ENCODE measurements at places on chromosomes 7 and 10. TPM values are rescaled to one million over a fixed set of nuclear protein-coding genes. Genes with fewer than 3 reads are reported as not detected.

Gene ADAM8
- 206 TPM for total RNA-seq

Gene DNAH11
- total RNA-seq: 2.1 TPM

Gene STAM
- total RNA-seq: 39.9 TPM

Gene PDLIM1
- total RNA-seq: 22.8 TPM

Gene LIPF
- not detected for total RNA-seq

Gene TAS2R5
- total RNA-seq: 0.91 TPM

DNA sequence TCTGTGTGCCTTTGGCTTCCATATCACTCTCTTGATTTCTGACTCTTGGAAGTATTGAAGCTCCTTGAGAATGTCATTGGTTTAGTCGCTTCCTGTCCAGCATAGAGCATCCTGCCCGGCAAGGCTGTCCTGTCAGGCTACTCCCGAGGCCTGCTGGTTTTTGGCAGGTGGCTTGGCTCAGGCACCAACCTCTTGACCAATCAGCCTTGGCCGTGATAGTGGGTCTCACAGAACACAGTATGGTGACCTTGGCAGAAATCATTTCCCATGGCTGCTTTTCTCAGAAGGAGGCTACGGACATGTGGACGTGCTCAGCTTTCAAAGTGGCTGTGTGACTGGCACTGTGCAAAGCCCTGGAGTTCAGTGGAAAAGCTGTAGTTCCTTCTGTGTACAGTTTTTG lies 516.9 kb downstream of the REEP3 start:
- no peak overlapping the region for H3K4me3 ChIP-seq
- H3K4me1 ChIP-seq: peaks cover 4% of the 10 kb centered on the region
- no peaks in the 10 kb centered on the region for H3K36me3 ChIP-seq
- H3K27me3 ChIP-seq: peaks cover 3% of the 10 kb centered on the region

DNA sequence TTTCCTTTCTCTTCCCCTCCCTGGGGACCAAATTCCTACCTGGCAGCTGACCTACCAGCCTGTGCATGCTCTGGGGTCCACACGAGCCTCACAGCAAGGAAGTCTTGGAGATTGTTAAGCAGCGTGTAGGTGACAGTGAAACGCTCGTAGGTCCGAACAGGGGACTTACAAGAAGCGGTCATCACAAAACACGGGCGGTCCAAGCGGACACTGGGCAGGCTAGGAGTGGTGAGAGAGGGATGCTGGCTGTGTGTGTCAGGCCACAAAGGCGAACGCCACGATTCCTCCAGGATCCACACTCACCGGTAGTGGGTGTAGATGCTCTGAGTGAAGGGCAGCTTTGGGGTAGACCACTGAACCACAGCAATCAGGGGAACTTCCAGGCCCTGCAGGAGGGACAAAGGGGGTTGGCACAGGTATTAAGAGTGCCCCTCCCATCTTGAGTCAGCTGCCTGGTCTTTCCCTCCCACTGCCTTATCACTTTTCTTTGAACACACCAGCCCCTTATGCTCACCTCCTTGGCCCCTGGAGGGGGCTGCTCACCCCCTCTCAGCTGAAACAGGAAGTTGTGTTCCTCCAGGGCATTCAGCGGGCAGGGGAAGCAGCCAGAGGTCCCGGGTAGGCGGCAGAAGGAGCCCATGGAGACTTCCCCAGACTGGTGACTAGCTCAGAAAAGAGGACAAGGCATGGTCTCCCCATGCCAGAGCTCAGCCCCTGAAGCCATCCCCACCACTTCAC lies 2.0 kb downstream of the TRAPPC14 start:
- DNase-seq: no peak
- H3K36me3 ChIP-seq: peaks cover 57% of the 10 kb centered on the region
- no peaks in the 10 kb centered on the region for H3K27me3 ChIP-seq

DNA sequence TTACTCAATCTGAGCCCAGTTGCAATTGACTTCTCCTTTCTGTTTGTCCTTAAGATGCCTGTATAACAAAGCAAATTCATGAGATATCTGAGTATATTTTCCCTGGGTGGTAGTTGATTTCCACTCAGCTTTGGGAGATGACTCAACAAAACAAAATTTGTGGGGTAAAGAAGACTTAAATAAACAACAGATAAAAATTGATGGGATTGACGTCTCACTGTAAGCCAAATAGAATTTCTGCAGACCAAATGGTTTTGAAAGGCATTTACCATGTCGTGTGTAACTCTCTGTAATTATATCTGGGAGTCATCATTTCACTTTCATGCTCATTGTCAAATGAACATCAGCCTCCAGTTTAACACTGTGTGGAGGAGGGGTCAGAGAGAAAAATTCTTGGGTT lies 255.4 kb upstream of the MYO3A start:
- no peak overlapping the region for H3K27ac ChIP-seq
- no peak for DNase-seq
- H3K27me3 ChIP-seq: no peaks in the 10 kb centered on the region
- H3K36me3 ChIP-seq: no peaks in the 10 kb centered on the region
- H3K4me1 ChIP-seq: no peaks in the 10 kb centered on the region
- no peak overlapping the region for H3K4me3 ChIP-seq

GRCh38 chr10:454860-455259 lies 234.6 kb downstream of the DIP2C start:
- DNase-seq: no peak
- no peaks in the 10 kb centered on the region for H3K36me3 ChIP-seq
- peaks cover 23% of the 10 kb centered on the region for H3K4me1 ChIP-seq
- H3K27ac ChIP-seq: no peak overlapping the region
- H3K27me3 ChIP-seq: peaks cover 17% of the 10 kb centered on the region

- no peaks in the 10 kb centered on the region for H3K36me3 ChIP-seq
- peak; percentile 61 for DNase-seq
- no peak overlapping the region for H3K27ac ChIP-seq
- H3K4me1 ChIP-seq: peaks cover 24% of the 10 kb centered on the region
- peak overlapping the region; percentile 73 for H3K4me3 ChIP-seq
- H3K27me3 ChIP-seq: peaks cover 63% of the 10 kb centered on the region
These were observed 4.8 kb downstream of the ELOVL3 start for GRCh38 chr10:102230861-102231356.

- peaks cover 5% of the 10 kb centered on the region for H3K27me3 ChIP-seq
- DNase-seq: no peak
- H3K4me1 ChIP-seq: no peaks in the 10 kb centered on the region
- no peak overlapping the region for H3K4me3 ChIP-seq
- no peak overlapping the region for H3K27ac ChIP-seq
- no peaks in the 10 kb centered on the region for H3K36me3 ChIP-seq
These were observed 10.9 kb downstream of the PAPSS2 start for GRCh38 chr10:87670586-87670985.

GRCh38 chr10:87068281-87068680 lies 26.4 kb downstream of the GLUD1 start:
- peaks cover 2% of the 10 kb centered on the region for H3K4me1 ChIP-seq
- peaks cover 65% of the 10 kb centered on the region for H3K36me3 ChIP-seq
- H3K27ac ChIP-seq: no peak overlapping the region
- H3K4me3 ChIP-seq: no peak overlapping the region

DNA sequence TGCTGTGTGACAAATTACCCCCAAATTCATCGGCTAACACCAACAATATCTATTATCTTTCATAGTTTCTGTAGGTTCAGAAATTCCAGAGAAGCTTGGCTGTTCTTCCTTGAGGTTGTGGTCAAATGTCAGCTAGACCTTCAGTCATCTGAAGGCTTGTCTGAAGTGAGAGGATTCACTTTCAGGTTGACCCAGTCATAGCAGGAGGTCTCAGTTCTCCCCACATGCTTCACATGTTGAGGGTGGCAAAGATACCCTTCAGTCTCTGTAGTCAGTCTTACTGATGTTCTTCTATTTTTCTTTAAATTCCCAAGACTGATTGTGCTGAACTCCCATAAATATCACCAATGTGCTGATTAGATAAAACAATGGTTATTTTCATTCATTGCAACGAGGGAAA lies 1692.0 kb downstream of the REEP3 start:
- H3K36me3 ChIP-seq: no peaks in the 10 kb centered on the region
- no peak overlapping the region for H3K27ac ChIP-seq
- H3K4me1 ChIP-seq: no peaks in the 10 kb centered on the region
- H3K27me3 ChIP-seq: no peaks in the 10 kb centered on the region
- no peak overlapping the region for H3K4me3 ChIP-seq
- DNase-seq: no peak

DNA sequence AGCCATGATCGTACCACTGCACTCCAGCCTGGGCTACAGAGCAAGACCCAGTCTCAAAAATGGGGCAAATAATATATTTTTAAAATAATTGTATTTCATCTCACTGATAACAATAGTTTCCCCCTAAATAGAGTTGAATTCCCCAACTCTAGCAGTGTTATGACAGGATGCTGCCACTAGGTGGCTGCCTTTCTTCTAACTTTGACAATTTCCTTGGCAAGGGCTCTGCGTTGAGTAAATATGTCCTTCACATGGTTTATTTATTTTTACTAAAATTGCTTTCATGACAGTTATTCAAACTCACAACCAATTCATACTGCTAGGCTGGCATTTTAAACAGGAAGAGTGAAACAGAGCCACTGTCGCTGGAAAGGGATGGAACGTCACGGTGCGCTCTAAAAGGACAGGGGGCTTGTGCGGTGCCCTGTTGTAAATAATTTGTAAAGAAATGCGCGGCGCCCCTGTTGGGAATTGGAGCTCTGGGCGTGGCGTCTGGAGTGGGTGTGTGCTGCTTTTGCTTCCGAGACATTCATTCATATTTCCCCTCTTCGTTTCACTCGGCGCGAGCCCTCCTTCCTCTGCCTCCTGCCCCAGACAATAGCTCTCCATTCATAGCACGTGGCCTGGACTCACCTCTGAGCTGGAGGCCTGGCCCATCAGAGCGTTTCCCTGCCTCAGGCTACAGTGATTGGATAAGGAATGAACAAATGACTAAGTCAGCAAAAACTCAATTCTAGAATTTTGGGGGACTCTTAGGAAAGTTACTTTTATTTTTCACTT lies 20.5 kb upstream of the PITRM1 start:
- no peaks in the 10 kb centered on the region for H3K36me3 ChIP-seq
- peaks cover 13% of the 10 kb centered on the region for H3K4me1 ChIP-seq
- H3K4me3 ChIP-seq: no peak overlapping the region
- peak; percentile 60 for DNase-seq
- peaks cover 75% of the 10 kb centered on the region for H3K27me3 ChIP-seq

GRCh38 chr7:142125256-142125955 lies 13.9 kb downstream of the MGAM2 start:
- H3K4me1 ChIP-seq: no peaks in the 10 kb centered on the region
- DNase-seq: no peak
- no peak overlapping the region for H3K4me3 ChIP-seq
- peaks cover 3% of the 10 kb centered on the region for H3K27me3 ChIP-seq

- DNase-seq: no peak
- no peak overlapping the region for H3K4me3 ChIP-seq
- H3K27ac ChIP-seq: no peak overlapping the region
- H3K4me1 ChIP-seq: no peaks in the 10 kb centered on the region
- no peaks in the 10 kb centered on the region for H3K27me3 ChIP-seq
- H3K36me3 ChIP-seq: no peaks in the 10 kb centered on the region
These were observed 102.7 kb upstream of the FAM13C start for GRCh38 chr10:59465088-59465487.

DNA sequence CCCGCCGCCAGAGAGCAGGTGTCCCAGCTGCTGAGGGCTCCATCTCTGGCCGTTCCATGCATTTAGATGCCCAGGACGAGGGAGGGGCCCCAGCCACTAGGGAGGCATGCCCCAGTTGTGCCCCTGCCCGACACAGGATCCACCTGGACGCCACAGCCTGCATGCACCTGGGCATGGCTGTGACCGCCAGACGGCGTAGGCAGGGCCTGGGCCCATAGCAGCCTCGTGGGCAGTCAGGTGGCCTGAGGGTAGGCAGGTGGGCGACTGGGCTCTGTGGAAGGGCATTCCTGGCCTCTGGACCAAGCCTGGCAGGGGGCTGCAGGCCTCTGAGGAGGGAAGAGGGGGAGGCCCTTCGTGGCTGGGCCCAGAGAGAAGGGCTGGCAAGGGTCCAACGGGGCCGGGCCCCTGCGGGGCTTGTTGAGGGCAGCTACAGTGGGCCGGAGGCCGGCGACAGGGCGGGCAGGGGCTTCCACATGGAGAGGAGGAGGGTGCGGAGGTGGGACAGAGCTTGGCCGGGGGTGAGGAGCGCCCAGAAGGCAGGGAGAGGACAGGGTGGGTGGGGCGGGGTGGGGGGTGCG lies 76.0 kb upstream of the NKX6-2 start:
- H3K27me3 ChIP-seq: no peaks in the 10 kb centered on the region
- no peak overlapping the region for H3K4me3 ChIP-seq
- H3K36me3 ChIP-seq: no peaks in the 10 kb centered on the region
- DNase-seq: no peak

- no peak overlapping the region for H3K27ac ChIP-seq
- H3K27me3 ChIP-seq: no peaks in the 10 kb centered on the region
- H3K4me3 ChIP-seq: no peak overlapping the region
- peaks cover 3% of the 10 kb centered on the region for H3K4me1 ChIP-seq
These were observed 13.1 kb upstream of the CPA1 start for GRCh38 chr7:130367088-130367755.

DNA sequence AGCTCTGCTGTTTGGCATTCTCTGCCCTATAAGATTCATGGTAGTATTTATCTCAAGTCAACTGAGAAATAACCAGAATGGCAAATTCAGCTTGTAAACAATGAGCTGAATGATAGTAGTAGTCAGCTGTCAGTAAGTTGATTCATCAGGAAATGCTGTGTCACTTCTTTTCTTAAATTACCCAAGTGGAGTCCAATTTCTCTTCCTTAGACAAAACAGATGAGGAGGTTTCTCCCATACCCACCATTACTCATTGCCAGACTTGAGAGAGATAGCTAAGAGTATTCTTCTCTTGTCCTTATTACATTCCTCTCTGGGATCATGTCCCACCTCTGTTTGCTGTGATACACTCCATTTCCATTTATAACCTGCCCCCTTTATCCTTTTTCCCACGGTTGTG lies 159.8 kb upstream of the STEAP1 start:
- no peaks in the 10 kb centered on the region for H3K4me1 ChIP-seq
- DNase-seq: no peak
- no peak overlapping the region for H3K4me3 ChIP-seq
- no peaks in the 10 kb centered on the region for H3K36me3 ChIP-seq
- H3K27ac ChIP-seq: no peak overlapping the region

- no peaks in the 10 kb centered on the region for H3K4me1 ChIP-seq
- H3K27ac ChIP-seq: no peak overlapping the region
- H3K36me3 ChIP-seq: peaks cover 3% of the 10 kb centered on the region
- no peak for DNase-seq
- no peak overlapping the region for H3K4me3 ChIP-seq
These were observed 34.5 kb downstream of the CLEC2L start for GRCh38 chr7:139557857-139558581.

DNA sequence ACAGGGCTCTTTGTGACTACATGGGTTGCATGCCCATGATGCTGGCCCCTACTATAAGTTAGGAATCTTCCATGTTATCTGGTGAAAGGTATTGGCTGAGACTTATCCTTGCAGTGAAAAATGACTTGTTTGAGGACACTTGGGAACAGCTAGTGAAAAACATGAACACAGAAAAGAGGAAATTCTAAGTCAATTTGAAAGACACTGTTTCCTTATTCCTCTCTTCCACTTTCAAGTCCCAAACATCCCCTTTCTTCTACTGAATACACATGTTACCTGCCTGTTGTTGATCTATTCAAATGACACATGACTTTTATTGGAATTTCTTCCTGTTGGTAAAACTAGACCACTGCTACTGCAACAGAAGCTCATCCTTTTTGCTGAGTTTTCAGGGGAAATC lies 29.5 kb upstream of the PRKCQ start:
- H3K27me3 ChIP-seq: no peaks in the 10 kb centered on the region
- peaks cover 64% of the 10 kb centered on the region for H3K36me3 ChIP-seq
- H3K4me1 ChIP-seq: peaks cover 74% of the 10 kb centered on the region
- DNase-seq: no peak
- no peak overlapping the region for H3K4me3 ChIP-seq

All from activated CD4-positive, alpha-beta memory T cell treated with anti-CD3 and anti-CD28 coated beads, Interleukin-2, amount 10 ng/mL, durations not matched to agents 7 days and 5 days (primary cell).